ENCODE measurements at places on chromosomes 1 and 21.

DNA sequence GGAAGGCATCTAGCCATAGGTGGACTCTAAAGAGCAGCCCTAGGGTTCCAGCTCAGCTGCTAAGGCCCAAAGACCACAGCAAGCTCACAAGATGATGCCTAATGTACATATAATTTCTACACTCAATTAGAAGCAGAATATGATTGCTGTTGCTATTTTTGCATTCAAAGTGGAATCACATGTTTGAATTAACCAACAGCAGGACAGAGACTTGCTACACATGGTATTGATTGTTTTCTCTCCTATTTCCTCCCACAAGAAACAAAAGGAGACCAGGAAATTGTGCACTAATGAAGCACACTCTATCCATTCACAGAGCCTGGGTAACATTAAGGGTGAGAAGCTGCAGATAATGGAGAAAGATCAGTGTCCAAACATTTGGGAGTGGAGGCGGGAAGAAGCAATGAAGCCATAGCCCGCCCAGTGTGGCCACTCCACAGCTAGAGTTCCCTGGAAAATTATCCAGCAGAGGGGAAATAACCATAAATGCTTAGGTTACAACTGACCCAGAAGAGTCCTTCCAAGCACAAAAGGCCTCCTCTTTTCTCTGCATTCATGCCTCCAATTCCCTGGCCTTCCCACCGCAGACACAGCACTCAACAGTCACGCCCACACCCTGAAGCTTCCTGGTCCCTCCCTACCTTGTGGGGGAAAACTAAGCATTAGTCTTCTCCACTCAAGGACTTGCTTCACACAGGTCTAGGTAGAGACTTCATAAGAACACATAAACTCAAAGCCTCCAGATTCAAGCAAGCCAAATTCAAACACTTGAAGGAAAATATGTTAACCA, 7.5 kb downstream of the CNN3 start:
- DNase-seq = no peak

DNA sequence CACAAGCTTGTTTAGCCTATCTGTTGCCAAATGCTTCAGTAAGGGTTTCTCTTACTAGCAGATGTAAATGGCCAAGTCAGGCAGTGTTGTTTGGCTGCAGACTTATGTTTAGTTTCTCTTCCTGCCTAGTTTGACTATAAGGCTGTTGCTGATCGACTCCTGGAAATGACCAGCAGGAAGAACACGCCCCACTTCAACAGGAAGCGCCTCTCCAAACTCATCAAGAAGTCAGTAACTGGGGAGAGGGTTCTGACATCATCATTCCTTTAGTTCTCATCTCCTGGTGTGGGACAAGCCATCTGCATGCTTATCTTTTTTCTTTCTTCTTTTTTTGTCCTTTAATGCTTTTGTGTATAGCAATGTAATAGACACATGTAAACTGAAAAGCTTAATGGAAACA, 25.1 kb downstream of the RRP1B start:
- no peak for DNase-seq

DNA sequence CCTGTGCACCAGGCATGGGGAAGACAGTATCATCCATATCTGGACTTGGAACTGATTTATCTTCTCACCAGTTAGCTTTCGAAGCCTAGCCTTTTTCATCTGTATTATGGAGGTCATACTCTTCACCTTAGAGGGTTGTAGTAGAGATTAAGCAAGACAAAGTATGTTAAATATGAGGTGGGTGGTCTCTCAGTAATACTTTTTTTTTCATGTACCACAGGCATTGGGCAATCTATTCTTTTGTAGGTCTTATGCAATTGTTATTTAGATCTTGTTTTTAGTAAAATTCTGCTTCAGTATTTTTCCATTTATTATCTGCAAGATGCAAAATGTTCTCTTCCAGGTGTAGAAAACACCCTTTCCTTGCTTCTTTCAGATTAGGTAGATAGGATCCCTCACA, 35.2 kb upstream of the OR2B11 start:
- DNase-seq = no peak

GRCh38 chr1:32247452-32247851, 430 bp downstream of the FAM167B start:
- no peak for DNase-seq

GRCh38 chr1:197620714-197621163, 154.5 kb downstream of the DENND1B start:
- DNase-seq = no peak

DNA sequence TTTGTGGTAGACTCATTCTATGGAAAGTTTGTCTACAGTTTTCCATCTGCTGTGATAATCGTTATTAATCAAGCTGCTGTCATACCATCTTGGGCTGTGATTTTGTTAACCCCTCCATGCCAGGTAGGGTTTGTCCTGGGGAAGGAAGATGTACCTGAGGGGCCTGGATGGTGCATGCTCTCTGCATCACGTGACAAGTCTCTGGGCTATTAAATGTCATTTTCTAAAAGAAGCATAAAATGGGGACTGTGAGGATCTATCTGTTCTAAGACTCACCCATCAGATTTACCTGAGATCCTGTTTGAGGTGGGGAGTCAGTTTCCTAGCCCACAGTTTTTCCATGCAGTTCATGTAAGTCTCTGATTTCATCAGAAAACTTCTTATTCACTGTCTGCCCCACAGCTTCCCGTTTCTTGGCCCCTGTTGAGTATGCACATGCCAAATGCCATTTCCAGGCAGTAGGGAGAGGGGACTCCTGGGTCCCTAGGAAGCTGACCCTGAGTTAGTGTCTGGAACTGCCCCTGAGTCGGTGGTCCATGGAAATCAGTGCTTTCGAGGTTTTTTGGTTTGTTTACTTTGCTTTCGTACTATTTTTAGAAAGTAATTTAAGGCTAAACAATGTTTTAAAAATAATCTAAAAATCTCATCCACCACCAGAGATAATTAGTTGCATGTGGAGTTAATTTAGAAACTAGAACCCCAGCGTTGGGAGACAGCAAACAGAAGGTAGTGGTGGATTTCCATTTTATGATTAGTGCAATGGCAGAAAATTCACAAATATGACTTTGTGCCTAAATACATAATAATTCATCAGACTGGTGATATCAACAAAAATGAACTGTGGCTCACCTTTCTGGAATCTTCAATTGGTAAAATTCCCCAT, 46.7 kb downstream of the ZBTB18 start:
- DNase-seq = no peak

DNA sequence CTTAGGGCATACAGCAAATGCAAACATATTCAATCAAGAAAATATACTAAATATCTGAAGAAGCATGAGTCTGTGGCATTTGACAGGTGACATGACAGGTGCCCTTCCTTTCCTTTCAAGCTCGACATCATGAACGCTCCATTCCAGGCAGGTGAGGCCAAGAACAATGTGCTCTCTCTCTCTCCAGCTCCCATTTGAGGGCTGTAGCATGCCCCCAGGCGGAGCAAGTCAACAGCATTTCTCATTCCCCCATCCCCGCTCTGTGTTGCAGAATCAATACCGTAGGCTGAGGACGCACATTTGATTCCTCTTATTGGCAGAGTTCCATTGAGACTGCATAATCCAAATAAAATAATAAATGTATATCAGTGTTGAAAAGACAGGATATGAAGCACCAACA, 24.6 kb upstream of the PLPPR4 start:
- no peak for DNase-seq

- no peak for DNase-seq
Measured at GRCh38 chr1:202355944-202356553, 7.5 kb downstream of the PPP1R12B start.

GRCh38 chr1:208540724-208541123, 296.5 kb upstream of the PLXNA2 start:
- DNase-seq = no peak

GRCh38 chr1:203295796-203296195, 9.5 kb upstream of the BTG2 start:
- DNase-seq = no peak

DNA sequence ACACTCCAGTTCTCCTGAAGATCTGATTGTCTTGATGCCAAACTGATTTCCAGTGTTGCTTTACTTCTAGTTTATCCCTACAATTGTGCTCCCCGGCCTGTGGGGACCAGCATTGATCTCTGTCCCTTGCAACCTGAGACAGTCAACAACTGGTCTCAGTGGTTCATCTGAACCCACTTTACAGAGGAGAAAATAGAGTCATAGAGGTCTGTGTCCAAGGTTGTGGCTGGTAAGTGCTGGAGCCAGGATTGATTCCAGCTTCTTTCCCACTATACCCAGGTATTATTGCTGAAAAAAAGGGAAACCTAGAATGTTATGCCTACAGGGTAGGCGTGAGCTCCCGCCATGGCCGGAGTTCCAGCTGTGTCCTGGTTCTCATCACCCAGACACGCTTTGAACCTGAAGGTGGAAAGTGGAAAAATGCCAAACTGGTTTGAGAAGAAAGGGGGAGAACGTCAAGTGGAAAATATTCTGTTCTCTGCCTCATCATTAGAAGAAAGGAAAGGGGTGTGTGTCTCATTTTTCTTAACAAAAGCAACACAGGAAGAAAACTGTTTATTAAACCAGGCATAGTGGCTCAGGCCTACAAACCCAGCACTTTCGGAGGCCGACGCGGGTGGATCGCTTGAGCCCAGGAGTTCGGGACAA, 60.7 kb upstream of the ITPKB start:
- no peak for DNase-seq

GRCh38 chr1:115958866-115959265, 17.4 kb upstream of the SLC22A15 start:
- no peak for DNase-seq

GRCh38 chr1:8746554-8746953, 70.9 kb downstream of the RERE start:
- no peak for DNase-seq

GRCh38 chr1:169890761-169891538, 2.7 kb downstream of the SCYL3 start:
- no peak for DNase-seq

- no peak for DNase-seq
Measured at GRCh38 chr1:205800981-205801703, 11.9 kb downstream of the SLC41A1 start.

- no peak for DNase-seq
Measured at GRCh38 chr1:52567943-52568342, 15.1 kb upstream of the TUT4 start.

DNA sequence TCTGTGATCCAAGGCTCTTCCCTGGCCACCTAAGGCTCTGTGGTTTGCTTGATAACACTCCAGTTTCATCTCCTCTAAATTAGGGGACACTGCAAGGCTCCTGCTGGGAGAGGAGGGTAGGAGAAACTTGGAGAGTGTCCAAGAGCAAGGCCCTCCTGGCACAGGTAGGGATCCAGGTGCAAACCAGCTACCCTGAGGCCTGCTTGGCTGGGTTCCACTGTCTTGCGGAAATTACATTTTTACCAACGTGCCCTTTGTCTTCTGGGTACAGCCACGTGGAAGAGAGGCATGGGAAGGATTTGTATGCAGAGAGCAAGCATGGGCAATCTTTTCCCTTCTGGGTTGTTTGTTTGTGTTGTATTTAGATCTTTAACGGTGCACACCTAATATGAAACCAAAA, 132.5 kb downstream of the PRDM2 start:
- no peak for DNase-seq

DNA sequence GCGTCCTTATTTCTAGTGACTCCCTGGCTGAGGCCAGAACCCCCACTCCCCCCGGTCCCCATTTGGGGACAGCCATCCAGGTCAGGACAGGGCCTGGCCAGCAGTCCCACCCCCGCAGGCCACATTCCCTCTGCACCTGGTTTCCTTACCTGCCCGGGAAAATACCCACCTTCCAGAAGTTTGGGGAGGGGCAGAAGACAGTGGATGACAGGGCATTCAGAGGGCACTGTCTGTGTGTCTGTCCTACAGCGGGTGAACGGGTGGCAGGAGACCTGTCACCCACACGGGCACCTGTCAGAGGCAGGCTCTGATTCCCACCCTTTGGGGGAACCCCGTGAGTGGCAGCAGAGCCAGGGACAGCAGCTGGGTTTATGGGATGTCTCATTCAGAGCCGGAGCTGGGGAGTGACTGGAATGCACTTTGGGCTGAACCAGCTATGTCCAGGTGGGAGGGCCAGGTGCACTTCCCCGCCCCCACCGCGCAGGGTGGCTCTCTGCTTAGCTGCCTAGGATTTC, 2.0 kb downstream of the ARHGEF16 start:
- DNase-seq = no peak

- DNase-seq = no peak
Measured at GRCh38 chr1:101435831-101436511, 199.2 kb downstream of the S1PR1 start.

- DNase-seq = peak; percentile 54
Measured at GRCh38 chr21:36419996-36420395, 34.8 kb downstream of the CHAF1B start.

DNA sequence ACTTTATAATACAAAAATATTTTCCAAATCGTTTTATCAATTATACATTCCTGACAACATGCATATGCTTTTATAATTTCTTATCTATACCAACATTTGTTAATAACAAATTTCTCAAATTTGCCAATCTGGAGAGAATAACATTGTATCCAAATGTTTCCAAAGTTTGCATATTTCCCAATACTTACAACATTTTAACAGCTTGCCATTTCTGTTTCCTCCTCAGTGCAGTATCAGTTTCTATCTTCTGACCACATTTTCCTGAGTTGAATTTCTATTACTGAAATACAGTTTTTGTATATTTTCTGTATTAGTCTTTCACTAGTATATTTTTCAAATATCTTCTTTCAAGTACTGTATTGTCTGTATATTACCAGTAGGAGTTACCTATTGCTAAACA, 1594.3 kb downstream of the PLA2G4A start:
- peak; percentile 55 for DNase-seq

DNA sequence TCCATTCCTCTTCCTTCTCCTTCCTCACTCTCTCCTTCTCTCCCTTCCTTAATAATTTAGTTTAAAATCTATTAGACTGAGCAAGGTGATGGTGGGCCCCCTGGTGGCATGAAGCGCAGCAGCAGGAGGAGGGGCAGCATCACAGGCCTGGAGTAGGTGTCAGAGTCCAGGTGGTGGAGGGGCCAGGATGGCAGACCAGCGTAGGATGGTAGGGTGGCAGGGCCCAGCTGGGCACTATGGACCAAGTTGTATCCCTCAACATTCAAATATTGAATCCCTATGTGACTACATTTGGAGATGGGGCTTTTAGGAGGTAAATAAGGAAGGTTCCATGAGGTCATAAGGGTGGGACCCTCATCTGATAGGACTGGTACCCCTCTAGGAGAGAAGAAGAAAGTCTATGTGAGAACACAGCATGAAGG, 61.0 kb downstream of the WDR4 start:
- peak; percentile 42 for DNase-seq

DNA sequence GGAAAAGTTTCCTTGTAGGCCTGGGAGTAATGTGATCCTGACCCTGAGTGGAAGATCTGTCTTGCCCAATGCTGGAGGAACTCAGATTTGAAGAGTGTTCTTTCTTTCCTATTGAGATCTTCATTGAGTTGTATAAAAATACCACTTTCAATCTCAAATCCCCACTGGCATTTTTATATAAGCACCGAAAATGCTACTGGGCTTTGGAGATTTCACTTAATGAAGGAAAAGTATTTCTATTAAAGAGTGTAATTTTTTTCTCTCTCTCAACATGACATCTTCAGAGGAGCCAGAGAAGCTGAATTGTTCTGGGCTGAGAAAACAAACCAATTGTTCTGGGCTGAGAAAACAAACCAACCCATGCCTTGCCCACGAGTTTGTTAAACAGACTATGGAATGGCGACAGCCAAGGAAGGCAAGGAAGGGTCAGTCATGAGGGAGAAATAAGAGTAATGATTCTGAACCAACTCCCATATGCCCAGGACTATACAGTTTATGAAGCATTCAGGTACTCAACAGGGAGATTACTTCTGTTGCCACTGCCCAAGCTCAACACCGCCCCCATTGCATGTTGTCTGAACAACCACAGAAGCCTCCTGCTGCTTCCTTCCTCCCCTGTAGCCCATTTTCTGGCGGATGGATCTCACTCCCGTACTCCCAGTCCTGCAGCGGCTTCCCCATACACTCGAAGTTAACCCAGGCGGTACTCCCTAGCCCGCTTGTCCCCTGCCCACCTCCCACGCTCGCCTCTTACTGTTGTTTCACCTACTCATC, 103.2 kb downstream of the BEND5 start:
- no peak for DNase-seq
